H4 (cell line): ENCODE measurements at places on chromosomes 6 and 20. TPM values are rescaled to one million over a fixed set of nuclear protein-coding genes. Genes with fewer than 3 reads are reported as not detected.

LRRN4 gene
- not detected in 2 replicates for total RNA-seq

DNA sequence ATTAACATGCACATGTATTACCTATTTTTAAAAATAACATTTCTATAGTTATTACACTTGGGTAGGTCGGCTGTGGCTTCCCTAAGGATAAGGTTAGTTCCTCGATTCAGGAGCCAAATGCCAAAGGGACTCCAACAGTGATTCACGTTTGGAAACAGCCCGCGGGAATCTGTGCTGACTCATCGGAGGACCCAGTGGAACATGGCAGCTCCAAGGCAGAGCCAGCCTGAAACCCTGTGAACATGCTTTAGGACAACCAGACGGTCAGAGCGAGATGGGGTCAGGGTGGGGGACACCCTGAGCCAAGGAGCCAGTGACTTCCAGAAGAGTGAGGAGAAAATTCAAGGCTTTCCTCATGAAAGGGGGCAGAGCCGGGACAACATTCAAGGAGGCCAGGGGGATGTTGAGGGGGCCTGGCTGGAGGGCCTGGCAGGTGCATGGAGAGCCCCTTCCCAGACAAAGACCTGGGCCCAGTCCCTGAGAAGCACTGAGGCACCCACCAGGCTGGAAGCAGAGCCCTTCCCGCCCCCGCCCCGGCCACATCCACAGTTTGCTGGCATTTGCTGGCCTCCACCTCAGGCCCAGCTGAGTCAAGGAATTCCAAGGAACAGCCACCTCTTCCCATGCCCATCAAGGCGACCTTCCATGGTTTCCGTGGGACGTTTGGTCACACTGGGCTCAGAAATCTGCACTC, 133.2 kb downstream of the SNX5 start:
- peak; percentile 75 for DNase-seq

TGM3 gene
- total RNA-seq = not detected in 2 replicates

GRCh38 chr6:53112404-53112803, 36.2 kb downstream of the GCM1 start:
- DNase-seq = peak; percentile 34

GRCh38 chr6:84411060-84411629, 183.7 kb upstream of the CEP162 start:
- peak; percentile 4 for DNase-seq

- DNase-seq = no peak
Observed at GRCh38 chr20:63536241-63536977, 767 bp downstream of the PTK6 start.

ZNF341 gene
- total RNA-seq = 0.68 and 0.81 TPM in 2 replicates

TMEM74B gene
- 0.52 TPM in 1 of 2 replicates, not detected in the other for total RNA-seq

SNX21 gene
- total RNA-seq = 17.1 and 22.3 TPM in 2 replicates

DNA sequence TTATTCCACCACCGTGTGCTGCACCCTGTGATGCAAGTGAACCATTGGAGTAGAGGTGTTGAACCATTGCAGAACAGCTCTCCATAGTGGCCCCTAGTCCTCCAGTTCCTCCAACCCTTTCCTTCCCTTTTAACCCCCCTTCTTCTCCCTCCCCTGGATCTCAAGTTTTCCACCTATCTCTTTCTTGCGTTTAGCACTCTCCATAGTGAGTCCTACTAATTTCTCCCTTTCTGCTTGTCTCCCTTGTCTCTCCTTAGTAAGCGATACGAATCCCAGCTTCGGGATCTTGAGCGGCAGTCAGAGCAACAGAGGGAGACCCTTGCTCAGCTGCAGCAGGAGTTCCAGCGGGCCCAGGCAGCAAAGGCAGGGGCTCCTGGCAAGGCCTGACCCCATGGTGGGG, 1.1 kb downstream of the PFDN6 start:
- no peak for DNase-seq

TSHZ2 gene
- total RNA-seq = 0.33 and 1.4 TPM in 2 replicates
